ENCODE measurements at places on chromosomes 11 and 22.

GRCh38 chr11:73387594-73388264 lies 11.5 kb downstream of the RELT start:
- DNase-seq: no peak

DNA sequence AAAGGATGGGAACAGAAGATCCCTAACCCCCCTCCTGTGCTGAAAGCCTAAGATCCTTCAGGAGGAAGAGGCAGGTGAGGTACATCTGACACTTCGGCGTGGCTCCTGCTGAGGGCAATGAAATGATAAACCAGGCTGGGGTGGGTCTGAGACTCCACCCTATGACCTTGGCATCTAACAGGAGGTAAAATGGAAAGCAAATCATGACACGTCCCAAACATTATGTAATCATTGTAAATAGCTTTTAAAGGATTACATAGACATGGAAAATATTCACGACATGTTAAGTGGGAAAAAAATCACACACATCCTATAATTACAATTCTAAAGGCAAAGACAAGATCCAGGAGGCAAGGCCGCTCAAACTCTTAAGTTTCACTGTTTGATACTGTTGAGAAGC lies 70.5 kb downstream of the LINC01488 start:
- no peak for DNase-seq

DNA sequence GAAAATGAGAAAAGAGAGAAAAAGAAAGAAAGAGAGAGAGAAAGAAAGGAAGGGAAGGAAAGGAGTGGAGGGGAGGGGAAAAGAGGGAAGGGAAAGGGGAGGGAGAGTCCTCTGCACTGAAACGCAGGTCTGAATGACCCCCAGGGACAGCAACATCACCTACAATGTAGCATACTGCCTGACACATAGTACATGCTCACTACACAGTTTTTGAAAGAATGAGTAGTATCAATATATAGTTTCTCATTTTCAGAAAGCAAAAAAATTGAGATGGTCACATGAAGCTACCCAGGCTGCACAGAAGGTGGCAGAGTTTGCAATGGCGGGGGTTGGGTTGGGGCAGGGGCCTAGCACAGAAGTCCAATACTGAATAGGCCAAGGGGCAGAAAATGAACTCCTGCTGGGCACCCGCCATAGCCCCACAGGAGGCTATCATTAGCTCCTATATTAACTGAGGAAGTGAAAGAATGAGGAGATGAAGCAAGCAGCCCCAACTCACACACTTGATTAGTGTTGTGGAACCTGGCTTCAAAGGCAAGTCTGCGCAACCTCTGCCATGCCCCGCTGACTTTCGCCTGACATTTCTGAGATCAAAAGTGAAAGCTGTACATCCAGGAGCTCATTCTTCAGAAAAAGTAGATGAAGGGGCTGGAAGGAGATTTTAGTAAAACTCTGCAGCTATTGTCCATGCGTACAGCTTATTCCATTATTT lies 241.2 kb upstream of the SYN3 start:
- no peak for DNase-seq

DNA sequence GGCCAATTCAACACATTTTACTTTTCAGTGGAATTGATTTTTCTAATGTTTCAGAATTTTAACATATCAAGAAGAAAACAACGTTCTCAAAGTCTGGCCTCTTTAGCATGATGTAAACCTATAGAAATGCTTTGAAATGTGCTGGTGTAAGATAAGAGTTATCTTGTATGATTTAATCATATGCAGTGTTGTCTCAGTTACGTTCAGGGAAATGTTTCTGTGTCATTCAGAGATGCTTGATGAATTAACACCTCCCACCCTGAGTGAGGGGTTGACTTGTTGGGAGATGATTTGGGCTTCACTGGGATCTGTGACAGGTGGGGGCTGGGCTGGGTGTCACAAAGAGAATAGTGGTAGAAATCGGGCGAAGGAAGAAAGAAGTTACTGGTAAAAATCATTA lies 15.7 kb upstream of the MYO18B start:
- DNase-seq: no peak

DNA sequence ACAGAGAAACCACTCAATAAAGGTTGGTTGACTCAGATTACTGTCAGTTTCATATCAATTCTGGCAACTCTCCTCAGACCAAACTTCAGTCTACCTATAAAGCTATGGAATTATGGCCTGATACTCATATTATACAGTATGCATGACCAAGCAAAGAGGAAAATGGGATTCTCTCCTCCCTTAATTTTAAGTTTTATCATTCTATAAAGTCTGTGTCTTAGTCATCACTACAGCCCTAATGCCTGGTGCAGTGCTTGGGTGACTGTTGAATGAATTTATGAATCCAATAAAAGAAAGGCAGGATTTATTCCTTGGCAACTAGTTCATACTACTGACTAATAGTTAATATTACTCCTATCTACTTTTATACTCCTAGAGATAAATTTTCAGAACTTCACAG lies 37.6 kb upstream of the GRAMD1B start:
- no peak for DNase-seq

GRCh38 chr11:30414806-30415205 lies 91.9 kb downstream of the ARL14EP start:
- DNase-seq: peak; percentile 41

DNA sequence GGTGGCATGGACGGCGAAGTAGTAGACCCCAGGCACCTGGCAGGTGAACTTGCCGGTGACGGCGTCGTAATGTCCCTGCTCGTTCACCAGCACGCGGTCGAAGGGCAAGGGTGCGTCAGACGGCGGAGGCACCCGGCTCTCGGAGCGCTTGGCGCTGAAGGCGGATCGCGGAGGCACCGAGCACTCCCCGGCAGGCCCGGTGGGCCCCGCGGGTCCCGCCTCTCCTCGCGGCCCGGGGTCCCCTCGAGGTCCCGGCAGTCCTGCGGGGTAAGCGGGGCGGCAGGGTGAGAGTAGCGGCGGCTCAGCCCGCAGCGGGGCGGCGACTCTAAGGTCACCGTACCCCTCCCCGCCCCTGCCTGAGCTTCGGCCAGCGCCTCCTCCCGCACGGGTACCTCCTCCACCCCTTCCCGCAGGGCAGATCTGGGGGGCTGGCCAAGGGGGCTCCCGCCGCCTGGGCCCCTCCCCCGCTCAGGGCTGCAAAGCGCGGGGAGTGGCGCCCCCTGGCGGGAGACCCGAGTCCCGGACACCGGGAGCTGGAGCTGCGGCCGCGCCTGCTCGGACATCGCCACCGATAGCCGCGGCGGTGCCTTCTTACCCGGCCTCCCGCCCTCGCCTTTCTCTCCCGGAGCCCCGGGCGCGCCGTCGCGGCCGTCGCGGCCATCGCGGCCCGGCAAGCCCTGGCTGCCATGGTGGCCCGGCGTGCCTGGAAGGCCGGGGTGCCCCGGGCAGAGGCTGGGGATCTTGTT lies 921 bp downstream of the C1QTNF5 start:
- DNase-seq: no peak

DNA sequence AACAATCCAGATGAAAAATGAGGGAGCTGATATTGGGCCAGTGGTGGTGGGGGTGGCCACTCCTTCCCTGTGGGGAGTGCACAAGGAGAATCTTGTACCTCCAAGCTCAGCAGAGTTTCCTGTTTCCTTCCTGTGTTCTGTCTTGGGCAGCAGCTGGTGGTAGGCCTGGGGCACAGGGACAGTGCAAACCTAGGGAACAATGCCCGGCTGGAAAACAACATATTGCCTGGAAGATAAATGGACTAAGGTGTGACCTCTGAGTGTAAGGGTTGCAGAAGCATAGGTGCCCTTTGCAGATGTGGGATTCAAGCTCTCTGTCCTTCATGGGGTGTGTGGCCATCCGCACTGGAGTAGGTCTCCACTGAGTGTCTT lies 5.8 kb upstream of the JAM3 start:
- DNase-seq: no peak

DNA sequence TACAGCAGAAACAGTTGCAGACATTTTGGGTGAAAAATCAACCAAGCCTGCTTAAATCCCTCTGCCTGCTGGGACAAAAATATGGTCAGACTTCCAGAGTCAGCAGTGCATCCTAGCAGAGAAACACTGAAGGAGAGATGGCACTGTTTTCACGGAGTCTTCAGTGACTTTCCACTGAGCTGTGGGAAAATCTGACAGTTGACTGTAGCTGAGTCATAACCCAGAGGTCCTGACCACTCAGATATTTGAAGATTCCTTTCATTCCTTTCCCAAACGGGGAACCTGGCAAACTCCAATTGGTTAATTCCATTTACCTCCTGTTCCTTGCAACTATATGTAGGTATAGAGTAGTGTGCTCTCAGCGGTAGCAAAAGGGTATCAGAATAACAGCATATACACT lies 20.9 kb upstream of the UPB1 start:
- DNase-seq: no peak

DNA sequence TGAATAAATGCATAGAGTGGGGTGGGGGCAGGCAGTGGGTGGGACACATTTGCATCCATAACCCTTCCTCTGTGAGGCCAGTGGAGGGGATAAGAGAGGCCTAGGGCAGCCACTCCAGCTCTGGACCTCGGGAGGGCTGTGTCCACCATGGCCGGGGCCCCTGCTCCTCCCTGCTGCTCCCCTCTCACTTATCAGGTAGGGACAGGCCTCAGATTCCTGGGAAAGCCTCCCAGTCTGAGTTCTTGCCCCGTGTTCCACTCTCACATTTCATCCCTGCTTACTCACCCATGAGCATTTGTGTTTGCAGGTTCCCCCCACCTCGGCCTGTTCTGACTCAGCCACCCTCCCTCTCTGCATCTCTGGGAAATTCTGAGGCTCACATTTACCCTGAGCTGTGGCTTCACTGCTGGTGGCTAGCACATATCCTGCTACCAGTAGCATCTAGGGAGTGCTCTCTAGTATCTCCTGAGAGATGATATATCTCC lies 128.7 kb upstream of the TOP3B start:
- no peak for DNase-seq

GRCh38 chr22:47210686-47211085 lies 448.2 kb downstream of the TBC1D22A start:
- DNase-seq: no peak

DNA sequence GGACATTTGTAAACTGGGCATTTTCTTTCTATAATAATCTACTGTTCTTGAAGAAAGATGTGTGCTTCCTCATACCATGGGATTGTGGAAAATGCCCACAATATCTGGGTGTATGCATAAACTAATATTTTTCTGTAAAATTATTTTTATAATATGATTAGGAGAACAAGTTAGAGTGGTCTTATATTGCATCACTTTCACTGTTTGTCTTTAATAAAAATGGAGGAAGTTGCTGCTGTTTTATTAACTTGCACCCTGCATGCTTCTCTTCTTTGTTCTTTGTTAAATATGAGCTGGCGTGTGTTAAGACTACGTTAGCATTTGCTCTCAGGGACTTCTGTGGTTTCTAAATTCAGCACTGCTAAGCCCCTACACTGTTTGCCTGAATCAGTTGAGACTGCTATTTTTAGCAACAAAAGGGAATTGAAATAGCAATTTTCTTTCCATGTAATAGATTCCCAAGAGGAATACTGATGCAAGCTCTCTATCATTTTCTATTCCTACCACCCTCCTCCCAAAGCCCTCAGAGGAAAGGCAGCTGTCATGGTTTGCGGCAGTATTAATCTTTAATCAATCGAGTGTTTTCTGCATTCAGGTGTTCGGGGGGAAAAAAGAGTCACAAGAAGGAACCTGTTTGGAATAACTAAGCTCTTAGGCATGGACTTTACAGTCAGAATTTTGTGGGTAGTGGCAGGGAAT lies 56.1 kb downstream of the HSD17B12 start:
- DNase-seq: no peak

DNA sequence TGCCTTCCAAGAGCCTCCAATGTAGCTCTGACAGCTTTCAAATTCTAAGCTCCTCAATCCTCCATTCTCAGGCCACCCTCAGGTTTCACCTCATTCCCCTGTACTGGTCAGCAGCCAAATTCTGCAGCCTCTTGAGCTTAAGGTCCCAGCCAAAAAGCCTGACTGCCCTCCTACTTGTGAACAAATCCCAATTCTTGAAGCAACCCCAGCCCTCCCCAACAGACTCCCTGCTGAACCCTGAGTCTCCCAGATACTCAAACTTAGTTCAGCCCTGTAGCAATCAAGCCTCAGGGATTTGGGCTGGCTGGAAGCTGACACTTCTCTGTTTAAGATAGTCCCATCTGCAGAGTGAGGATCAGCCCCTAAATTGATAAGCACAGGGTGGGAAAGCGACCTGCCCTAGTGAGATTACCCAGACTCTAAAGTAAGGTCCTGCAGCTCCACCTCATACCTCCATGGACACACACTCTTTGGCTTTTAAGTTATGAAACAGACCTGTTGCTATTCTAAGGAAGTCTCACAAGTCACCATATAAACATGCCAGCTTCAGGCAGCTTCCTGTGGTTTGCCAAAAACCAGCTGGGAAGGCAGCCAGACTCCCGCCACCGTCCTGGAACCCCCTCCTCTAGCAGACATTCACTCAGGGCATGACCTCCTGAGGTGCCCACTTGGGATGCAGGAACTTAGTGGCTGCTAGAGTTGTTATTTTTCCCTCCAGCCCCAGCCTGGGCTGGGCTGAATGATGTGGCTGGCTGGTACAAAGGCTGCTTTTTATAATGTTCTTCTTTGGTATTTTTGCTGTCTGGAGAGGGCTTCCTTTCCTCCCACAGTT lies 82.5 kb upstream of the PICALM start:
- no peak for DNase-seq

DNA sequence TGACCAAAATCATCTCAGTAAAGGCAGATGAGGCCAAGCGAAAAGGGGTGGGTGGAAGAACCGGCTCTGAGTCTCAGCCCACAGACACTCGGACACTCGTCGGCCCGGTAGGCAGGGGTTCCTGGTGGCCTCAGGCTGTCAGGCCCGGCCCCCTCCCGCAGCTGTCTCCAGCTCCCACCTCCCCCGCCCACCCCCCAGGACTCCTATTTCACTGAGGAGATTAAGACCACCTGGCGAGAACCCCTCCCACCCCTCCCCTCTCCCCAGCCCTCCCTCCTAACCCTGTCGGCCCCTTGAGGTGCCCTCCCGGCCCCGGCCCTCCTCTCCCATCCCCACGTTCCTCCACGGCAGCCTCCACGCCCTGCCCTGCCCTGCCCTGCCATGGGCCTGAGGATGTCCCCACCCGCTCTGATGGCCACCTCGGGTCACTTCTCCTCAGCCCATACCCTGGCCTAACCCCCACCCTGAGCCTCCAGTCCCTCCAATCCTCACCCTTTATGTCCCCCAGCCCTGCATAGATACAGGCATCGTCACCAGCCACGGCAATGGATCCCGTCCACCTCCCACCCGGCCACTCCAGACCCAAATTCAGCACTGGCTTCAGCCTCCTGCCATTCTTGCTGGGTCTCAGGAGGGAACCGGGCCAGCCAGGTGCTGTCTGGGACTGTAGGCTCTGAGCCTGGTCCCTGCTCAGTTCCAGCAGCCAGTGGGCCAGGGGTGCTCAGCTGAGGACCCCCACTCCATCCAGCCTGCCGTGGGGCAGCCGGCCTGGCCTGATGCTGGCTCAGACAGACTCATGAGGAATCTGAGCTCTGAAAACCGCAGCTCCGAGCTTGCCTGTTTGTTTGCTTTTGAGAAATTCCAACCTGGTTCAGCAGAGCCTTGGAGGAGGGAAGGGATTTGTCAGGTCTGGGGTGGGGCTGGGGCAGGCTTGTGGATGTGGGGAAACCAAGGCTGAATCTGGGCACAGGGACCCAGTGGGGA lies 9.8 kb upstream of the TBX1 start:
- no peak for DNase-seq

GRCh38 chr11:66017321-66017720 lies 5.5 kb downstream of the CST6 start:
- no peak for DNase-seq

Measured in SK-N-DZ (cell line).